ENCODE measurements at places on chromosomes 12 and 14. TPM values are rescaled to one million over a fixed set of nuclear protein-coding genes. Genes with fewer than 3 reads are reported as not detected.

The SLC17A8 gene
- total RNA-seq, result not detected

The SYCP3 gene
- not detected for total RNA-seq

The RNASE1 gene
- 641 TPM for total RNA-seq

The SMOC1 gene
- 0.93 TPM for total RNA-seq

The PPFIA2 gene
- 2.7 TPM for total RNA-seq

The EGLN3 gene
- total RNA-seq, result 4.7 TPM

The PIANP gene
- total RNA-seq, result 0.16 TPM

The IPO8 gene
- 41.4 TPM for total RNA-seq

The LUM gene
- total RNA-seq, result 170 TPM

The KLHL33 gene
- 0.35 TPM for total RNA-seq

The TRPV4 gene
- 3.5 TPM for total RNA-seq

- DNase-seq, result no peak
Measured at GRCh38 chr14:33210311-33210710, 271.6 kb downstream of the NPAS3 start.

GRCh38 chr12:107402041-107403022, 283.3 kb upstream of the PWP1 start:
- no peak for DNase-seq

GRCh38 chr12:58593557-58594304, 326.6 kb downstream of the LRIG3 start:
- DNase-seq, result no peak

DNA sequence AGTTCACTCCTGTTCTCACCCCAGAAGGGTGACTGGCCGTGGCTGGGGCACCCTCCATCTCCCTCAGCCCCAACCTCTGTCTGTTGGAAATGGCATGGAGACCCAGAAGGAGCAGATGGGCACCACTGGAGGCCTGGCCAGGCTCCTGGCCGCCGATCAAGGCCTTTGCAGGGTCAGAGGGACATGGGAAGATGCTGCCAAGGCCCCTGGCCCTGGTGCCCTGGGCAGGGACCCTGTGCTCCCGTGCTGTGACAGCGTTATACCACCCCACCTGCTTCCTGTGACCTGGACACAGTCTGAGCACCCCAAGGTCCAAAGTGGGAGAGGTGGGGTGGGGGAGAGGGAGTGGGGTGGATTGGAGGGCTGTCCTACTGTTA, 3.5 kb downstream of the INF2 start:
- DNase-seq, result no peak

GRCh38 chr14:55107766-55108554, 21.1 kb upstream of the LGALS3 start:
- peak; percentile 92 for DNase-seq

- no peak for DNase-seq
Measured at GRCh38 chr12:1634590-1635191, 5.7 kb downstream of the WNT5B start.

DNA sequence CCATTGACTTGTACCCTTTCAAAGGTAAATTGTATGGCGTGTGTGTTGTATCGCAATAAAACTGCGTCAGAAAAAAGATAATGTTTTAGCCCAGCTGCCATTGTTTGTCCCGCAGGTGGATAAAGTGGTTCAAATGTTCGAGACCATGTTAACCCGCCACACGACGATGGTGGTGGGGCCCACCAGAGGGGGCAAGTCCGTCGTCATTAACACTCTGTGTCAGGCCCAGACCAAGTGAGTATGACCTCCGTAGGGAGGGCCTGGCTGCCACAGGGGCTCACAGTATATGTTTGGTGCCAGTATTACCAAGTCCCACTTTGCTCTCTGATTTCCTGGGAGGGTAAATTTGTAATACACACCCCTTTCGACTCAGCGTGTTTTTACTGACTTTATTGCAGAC, 96.9 kb downstream of the DNAH10 start:
- peak; percentile 57 for DNase-seq

GRCh38 chr14:68636597-68636996, 156.3 kb downstream of the ZFP36L1 start:
- DNase-seq, result peak; percentile 68

DNA sequence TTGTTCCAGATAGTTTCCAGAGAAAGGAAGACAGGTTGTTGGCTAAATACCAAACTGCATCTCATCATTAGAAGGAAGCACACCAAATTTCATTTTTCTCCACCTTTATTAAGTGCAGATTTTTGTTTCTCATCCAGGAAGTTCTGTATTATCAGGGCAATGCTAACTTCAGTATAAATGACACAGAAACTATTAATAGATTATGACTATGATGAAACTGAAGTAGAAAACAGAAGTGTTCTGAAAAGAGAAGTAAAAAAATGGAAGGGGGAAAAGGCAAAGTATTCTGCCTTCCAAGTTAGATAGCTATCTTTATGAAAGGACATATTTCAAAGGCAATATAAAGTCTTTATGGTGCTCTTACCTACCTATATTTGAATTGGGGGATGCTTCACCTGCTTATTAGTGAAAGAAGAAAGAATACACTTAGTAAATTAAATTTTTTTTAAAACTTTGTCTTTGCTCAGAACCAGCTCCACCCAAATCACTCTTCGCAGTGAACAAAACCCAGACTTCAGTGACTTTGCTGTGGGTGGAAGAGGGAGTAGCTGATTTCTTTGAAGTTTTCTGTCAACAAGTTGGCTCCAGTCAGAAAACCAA, 223.9 kb downstream of the PTPRO start:
- DNase-seq, result no peak

GRCh38 chr14:99873653-99874052, 80.4 kb downstream of the EML1 start:
- no peak for DNase-seq

DNA sequence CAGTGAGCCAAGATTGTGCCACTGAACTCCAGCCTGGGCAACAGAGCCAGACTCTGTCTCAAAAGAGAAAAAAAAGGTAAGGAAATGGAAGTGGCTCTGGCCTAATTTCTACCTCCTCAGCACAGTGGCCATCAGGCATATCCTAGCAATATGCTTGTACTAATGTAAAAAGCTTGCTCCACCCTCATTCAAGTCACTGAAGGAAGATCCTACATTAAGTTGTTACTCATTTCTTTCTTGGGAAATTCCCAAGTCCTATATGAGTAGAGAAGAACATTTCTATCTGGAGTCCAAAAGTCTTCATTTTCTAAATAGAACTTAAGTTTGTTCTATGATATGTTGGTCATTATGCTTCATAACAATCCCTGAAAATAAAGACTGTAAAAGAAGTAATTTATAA, 67.3 kb upstream of the HOXC13 start:
- no peak for DNase-seq

GRCh38 chr14:26344596-26344995, 253.2 kb downstream of the NOVA1 start:
- DNase-seq, result no peak

DNA sequence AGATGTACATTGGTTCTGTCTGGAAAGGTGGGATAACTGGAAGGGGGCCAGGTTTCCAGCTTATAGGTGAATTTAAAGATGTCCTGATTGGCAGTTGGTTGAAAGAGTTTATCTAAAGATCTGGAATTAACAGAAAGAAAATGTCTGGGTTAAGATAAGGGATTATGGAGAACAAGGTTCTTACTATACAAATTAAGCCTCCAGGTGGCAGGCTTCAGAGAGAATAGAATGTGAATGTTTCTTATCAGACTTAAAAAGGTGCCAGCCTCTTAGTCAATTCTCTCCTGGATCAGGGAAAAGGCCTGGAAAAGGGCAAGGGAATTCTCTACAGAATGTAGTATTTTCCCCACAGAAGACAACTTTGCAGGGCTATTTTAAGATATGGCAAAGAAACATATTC, 53.1 kb downstream of the CNTN1 start:
- no peak for DNase-seq

GRCh38 chr12:121330692-121331091, 21.5 kb downstream of the ANAPC5 start:
- no peak for DNase-seq

- DNase-seq, result no peak
Measured at GRCh38 chr12:2616763-2617162, 178.0 kb upstream of the FKBP4 start.

GRCh38 chr12:24709216-24709615, 239.7 kb downstream of the BCAT1 start:
- no peak for DNase-seq

- DNase-seq, result no peak
Measured at GRCh38 chr14:80518173-80518572, 306.9 kb upstream of the DIO2 start.

- DNase-seq, result no peak
Measured at GRCh38 chr12:42958291-42958674, 368.7 kb upstream of the PRICKLE1 start.

- no peak for DNase-seq
Measured at GRCh38 chr12:123897221-123897620, 75.4 kb downstream of the CCDC92 start.

DNA sequence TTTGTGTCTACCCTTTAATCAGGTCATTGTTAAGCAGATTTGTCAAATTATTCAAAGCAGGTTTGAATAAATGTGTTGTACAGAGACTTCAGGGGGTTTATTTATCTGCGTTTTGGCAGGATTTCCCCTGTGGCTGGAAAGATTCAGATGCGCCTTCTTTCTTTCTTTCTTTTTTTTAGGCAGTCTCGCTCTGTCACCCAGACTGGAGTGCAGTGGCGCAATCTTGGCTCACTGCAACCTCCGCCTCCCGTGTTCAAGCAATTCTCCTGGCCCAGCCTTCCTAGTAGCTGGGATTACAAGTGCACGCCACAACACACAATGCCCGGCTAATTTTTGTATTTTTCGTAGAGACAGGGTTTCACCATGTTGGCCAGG, 6.3 kb upstream of the NANOGNB start:
- DNase-seq, result no peak

DNA sequence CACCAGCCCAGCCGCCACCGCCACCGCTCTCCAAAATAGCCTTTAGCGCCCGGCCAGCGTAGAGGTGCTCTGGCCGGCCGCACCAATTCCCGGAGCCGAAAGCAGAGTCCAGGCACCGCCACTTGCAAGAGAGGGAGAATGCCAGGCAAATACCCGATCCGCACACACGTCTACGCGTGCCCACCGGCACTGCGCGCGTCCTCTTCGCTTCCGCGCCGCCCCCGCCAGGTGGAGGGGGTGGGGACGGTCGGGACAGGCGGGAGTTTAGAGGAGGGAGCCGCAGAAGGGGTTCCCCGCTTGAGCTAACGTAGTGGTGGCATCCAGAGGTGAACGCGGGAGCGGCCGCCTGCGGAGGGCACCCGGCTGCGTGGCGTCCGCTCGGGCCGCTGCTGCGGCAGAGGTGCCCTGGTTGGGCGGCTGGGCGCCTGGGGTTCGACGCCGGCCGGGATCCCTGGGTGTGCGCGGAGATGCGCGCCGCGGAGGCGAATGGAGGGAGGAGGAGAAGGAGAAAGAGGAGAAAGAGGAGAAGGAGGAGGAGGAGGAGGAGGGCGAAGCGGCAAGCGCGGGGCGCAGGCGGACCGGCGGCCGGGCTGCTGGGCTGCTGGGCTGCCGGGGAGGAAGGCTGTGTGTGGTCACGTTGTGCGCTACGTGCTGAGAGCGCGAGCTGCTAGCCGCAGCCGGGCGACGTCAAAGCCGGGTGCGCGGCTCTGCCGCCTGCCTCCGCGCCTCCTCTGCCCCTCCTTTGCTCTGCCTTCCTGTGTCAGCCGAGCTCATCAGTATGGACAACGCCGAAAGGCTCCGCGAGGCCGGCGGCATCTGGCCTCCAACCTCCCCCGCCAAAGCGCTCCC, at the start of gene MDGA2:
MDGA2 (minus strand) TSS at position 140 of the 849 bp plus-strand sequence.
- no peak for DNase-seq

- DNase-seq, result no peak
Measured at GRCh38 chr12:100576331-100577036, 3.0 kb downstream of the GAS2L3 start.

GRCh38 chr12:66074561-66074960, 56.0 kb downstream of the LLPH start:
- DNase-seq, result no peak

GRCh38 chr12:19432309-19433170, 6.8 kb upstream of the AEBP2 start:
- no peak for DNase-seq
